ENCODE measurements at places on chromosomes 1 and 21. TPM values are rescaled to one million over a fixed set of nuclear protein-coding genes. Genes with fewer than 3 reads are reported as not detected.

DNA sequence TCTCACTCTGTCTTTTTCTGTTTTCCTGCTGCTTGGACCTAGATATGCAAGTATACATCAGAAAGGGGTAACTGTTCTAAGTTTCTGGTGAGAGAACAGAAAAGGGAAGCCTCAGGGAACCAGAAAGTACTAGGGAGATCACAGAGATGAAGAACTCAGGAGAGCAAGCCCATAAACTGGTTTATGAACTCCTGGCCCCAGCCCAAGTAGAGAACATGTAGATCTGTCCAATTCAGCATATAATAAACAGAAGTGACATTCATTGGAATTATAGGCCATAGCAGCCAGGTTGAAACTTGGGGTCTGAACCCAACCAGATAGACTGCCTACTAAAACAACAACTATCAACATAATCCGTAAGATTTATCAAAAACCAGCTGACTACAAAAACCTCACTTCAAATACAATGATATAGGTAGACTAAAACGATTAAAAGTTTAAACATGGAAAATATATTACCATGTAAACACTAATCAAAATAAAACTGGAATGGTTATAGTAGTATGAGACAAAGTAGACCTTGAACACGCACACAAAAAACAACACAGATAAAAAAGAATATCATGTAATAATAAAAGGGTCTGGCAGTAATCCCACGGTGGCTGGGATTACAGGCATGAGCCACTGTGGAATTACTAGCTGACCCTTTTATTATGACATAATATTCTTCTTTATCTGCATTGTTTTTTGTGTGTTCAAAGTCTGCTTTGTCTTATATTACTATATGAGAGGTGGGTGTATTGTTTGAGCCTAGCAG is 65.0 kb downstream of the ZSWIM5 start:
- DNase-seq, result no peak

DNA sequence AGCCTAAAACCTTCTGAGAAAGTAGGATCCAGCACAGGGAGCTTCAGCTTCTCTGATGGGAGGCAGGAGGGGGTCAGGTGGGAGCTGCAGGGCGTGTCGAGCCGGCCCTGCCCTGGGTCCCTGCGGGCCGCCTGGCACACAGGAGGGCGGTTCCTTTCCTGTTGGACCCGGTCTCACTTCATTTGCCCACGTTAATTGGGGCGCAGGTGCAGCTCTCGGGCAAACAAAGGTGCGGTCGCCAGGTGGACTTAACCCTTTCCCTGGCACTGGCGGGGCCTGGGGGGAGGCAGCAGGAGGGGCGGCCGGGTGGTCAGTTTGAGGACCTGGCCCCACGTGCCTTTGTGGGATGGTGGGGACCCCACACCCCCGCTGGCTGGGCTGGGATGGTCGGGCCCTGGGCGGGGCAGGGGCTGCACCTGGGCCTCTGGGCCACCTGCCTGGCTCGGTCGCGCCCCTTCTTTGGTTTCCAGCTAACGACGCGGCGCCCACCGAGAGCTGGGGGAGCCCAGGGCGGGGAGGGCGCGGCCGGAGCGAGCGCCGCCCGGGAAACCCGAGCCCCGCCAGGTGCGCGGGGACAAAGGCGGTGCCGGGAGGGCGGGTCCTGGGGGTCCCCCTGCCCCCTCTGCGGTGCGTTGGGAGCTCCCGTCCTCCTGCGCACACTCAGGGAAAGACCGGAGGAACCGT is 20.8 kb upstream of the C1orf159 start:
- no peak for DNase-seq

- DNase-seq, result no peak
Observed at GRCh38 chr1:235181561-235182245, 20.7 kb upstream of the RBM34 start.

GRCh38 chr1:158329733-158330132 is 1.6 kb downstream of the CD1B start:
- no peak for DNase-seq

DNA sequence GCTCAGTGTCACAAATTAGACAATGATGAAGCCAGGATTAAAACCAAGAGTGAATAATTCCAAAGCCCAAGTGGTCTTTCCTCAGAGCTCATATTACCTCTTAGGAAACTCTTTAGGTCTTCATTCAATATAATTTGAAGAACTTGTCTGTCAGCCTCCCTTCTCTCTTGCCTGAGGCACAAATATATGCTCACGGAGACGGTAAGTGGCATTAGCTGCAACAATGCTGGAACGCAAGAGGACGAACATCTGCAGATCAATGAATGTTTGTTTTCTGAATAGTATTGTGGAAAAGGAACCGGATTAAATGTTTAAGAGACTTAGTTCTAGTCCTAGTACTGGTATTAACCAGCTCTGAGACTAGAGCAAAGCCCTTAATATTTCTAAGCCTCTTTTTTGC is 39.7 kb upstream of the LYST start:
- no peak for DNase-seq

GRCh38 chr1:18960409-18960808 is 3.9 kb upstream of the IFFO2 start:
- DNase-seq, result no peak

- no peak for DNase-seq
Observed at GRCh38 chr1:221793439-221794078, 51.7 kb upstream of the DUSP10 start.

LIPI gene
- not detected for total RNA-seq

DENND2C gene
- total RNA-seq, result 0.22 TPM

All from endothelial cell of umbilical vein (primary cell).